ENCODE measurements at places on chromosomes 5 and 9. TPM values are rescaled to one million over a fixed set of nuclear protein-coding genes. Genes with fewer than 3 reads are reported as not detected.

The SPATA6L gene
- total RNA-seq, result 8.1 TPM

The CHD1 gene
- 27.4 TPM for total RNA-seq

DNA sequence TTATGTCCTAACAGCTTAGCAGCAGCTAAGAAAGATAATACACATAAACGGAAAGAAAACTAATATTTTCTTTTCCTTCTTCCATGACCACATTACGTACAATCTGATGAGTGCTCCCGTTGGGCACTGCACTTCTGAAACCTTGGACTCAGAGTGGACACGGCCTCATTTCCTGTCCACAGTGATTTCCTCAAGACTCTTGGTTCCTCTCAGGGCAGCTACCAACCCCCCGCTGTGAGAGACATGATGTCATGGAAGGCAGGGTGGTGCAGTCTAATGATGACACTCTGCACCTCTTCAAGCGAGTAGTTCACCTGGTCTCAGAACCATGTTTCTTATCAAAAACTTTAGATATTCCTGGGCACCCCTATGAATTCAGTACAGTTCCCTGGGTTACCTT lies 68.7 kb upstream of the CTSL start:
- no peak overlapping the region for H3K4me3 ChIP-seq
- H3K4me1 ChIP-seq, result no peaks in the 10 kb centered on the region
- H3K27me3 ChIP-seq, result no peaks in the 10 kb centered on the region

The BAAT gene
- not detected for total RNA-seq

- no peak for DNase-seq
- no peak overlapping the region for H3K27ac ChIP-seq
- H3K36me3 ChIP-seq, result no peaks in the 10 kb centered on the region
Measured at GRCh38 chr9:98763986-98764745, 32.2 kb downstream of the ANKS6 start.

GRCh38 chr5:170053896-170054295 lies 51.8 kb upstream of the FOXI1 start:
- DNase-seq, result no peak
- no peak overlapping the region for H3K27ac ChIP-seq
- no peaks in the 10 kb centered on the region for H3K4me1 ChIP-seq
- H3K36me3 ChIP-seq, result no peaks in the 10 kb centered on the region

- no peak overlapping the region for H3K27ac ChIP-seq
- H3K36me3 ChIP-seq, result no peaks in the 10 kb centered on the region
- no peaks in the 10 kb centered on the region for H3K4me1 ChIP-seq
- DNase-seq, result no peak
- no peak overlapping the region for H3K4me3 ChIP-seq
Measured at GRCh38 chr5:34652466-34652865, 3.7 kb upstream of the RAI14 start.

DNA sequence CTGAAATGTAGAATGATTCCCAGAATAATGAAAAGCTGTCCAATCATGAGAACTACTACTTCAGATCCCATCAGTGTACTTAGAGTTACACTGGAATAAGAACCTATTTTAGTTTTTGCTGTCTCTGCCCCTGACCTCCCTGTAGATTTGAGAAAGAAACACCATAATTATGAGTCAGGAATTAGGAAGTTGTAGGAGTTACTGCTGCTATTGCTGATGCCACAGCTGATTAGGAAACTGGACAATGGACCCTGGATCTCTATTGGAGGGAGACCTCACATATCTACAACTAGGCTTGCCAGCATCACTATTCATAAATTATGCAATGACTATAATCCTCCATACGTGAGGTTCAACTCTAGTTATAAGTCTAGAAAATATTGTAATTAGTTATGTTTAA lies 48.8 kb upstream of the EDIL3 start:
- DNase-seq, result no peak
- no peaks in the 10 kb centered on the region for H3K4me1 ChIP-seq
- no peaks in the 10 kb centered on the region for H3K36me3 ChIP-seq

GRCh38 chr9:12740845-12741244 lies 34.0 kb upstream of the LURAP1L start:
- H3K36me3 ChIP-seq, result no peaks in the 10 kb centered on the region
- no peaks in the 10 kb centered on the region for H3K27me3 ChIP-seq
- H3K4me1 ChIP-seq, result no peaks in the 10 kb centered on the region
- DNase-seq, result no peak
- H3K4me3 ChIP-seq, result no peak overlapping the region
- no peak overlapping the region for H3K27ac ChIP-seq

The FAM200C gene
- total RNA-seq, result 26.5 TPM

GRCh38 chr9:5845157-5845531 lies 12.2 kb upstream of the ERMP1 start:
- no peaks in the 10 kb centered on the region for H3K36me3 ChIP-seq
- H3K27ac ChIP-seq, result peak overlapping the region; percentile 22
- H3K27me3 ChIP-seq, result no peaks in the 10 kb centered on the region
- no peaks in the 10 kb centered on the region for H3K4me1 ChIP-seq
- H3K4me3 ChIP-seq, result no peak overlapping the region

DNA sequence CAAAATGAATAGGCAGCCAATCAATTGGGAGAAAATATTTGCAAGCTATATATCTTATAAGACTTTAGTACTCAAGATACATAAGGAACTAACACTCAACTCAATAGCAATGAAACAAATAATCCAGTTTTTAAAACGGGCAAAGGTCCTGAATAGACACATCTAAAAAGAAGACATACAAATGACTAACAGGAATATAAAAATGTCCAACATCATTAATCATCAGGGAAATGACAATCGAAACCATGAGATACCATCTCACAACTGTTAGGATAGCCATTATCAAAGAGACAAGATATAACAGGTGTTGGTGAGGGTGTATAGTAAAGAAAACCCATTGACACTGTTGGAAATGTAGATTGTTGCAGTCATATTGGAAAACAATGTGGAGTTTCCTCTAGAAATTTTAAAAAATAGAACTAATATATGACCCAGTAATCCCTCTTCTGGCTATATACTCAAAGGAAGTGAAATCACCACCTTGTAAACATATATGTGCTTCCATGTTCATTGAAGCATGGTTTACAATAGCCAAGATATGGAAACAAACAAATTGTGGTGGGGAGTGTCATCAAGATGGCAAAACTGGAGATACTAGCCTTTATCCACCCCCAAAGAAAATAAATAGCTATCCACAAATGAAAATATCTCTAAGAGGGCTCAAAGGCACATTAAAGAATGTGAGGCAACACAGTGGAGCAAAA lies 13.9 kb upstream of the BTNL3 start:
- H3K36me3 ChIP-seq, result no peaks in the 10 kb centered on the region
- no peak overlapping the region for H3K4me3 ChIP-seq
- no peak overlapping the region for H3K27ac ChIP-seq
- no peaks in the 10 kb centered on the region for H3K4me1 ChIP-seq
- DNase-seq, result no peak

DNA sequence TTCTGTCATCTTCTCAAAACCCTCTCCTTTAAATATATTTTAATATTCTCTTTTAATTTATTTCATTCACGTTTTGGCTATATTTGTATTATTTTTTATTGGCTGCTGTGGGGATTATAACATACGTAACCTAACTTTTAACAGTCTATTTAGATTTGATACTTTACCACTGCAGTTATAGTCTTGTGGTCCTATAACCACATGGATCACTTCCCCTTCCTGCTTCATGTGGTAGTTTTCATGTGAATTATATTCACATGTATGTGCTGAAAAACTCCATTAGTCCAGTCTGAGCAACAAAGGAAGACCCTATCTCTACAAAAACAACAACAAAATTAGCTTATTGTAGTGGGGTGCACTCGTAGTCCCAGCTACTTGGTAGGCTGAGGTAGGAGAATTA lies 34.3 kb downstream of the CENPP start:
- no peak for DNase-seq
- H3K27me3 ChIP-seq, result no peaks in the 10 kb centered on the region
- H3K4me1 ChIP-seq, result no peaks in the 10 kb centered on the region
- H3K36me3 ChIP-seq, result no peaks in the 10 kb centered on the region
- H3K27ac ChIP-seq, result no peak overlapping the region

DNA sequence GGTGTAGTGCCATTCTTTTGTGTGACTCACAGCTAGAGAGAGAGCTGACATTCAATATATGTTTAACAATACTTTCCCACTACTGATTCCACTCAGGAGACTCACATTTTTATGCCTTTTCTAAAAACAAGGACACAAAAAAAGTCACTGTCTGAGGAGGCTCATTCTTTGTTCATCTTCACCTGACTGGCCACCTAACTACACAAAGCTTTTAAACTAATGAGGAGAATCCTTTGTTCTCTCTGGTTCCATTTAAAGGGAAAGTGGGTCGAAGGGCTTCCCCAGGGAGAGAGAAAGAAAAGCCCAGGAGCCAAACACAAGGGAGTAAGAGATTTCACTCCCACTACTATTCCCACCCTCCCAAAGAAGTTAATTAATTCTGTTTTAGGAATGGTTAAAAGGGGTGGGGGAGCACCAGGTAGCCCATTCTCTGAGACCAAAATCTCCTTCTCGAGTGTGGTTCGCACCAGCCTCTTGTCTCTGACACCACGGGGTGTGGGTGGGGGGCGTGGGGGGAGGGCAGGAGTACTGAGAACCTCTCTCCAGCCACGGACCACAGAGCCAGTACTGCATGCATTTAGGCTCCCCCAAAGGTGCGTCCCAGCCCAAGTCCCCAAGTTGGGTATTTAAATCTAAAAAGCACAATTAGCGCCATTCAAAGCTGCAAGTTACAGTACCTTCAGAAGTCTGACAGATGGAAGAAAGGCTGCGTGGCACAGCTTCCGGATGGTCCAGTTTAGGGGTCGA lies 747 bp downstream of the TRPM3 start:
- no peak overlapping the region for H3K27ac ChIP-seq
- DNase-seq, result no peak
- H3K27me3 ChIP-seq, result no peaks in the 10 kb centered on the region
- H3K4me3 ChIP-seq, result no peak overlapping the region

- no peaks in the 10 kb centered on the region for H3K27me3 ChIP-seq
- no peak for DNase-seq
- H3K4me1 ChIP-seq, result no peaks in the 10 kb centered on the region
- no peaks in the 10 kb centered on the region for H3K36me3 ChIP-seq
- no peak overlapping the region for H3K4me3 ChIP-seq
Measured at GRCh38 chr9:70429899-70430298, 15.4 kb upstream of the KLF9 start.

The RAB3C gene
- total RNA-seq, result 2.1 TPM

DNA sequence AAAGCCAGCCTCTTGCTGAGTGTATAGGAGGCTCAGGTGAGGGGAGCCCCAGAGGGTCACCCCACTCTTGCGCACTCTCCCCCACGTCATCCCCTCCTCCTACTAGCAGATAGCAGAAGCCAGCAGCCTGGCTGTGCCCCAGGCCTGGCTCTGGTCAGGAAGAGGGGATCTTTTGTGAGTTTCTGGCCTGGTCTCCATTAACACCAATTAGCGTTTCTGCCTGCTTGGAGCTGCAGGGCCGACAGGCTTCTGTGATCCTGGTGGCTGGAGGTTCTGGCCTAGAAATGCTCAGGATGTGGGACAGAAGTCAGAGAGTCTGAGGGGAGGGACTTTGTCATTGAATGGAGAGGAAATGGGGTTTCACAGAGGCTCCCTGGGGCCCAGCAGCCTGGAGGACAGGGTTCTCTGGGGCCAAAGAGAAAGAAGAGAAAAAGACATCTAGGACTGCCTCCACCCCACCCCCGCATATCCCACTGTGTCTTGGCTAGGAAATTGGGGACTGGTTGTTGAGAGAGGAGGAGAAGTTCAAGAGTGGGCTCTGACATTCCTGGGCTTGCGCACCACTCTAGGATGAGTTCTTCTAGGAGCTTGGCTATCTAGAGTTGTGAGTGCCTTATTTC lies 47.5 kb upstream of the ARAP3 start:
- no peaks in the 10 kb centered on the region for H3K27me3 ChIP-seq
- H3K27ac ChIP-seq, result no peak overlapping the region
- no peaks in the 10 kb centered on the region for H3K36me3 ChIP-seq
- H3K4me1 ChIP-seq, result no peaks in the 10 kb centered on the region

The MSX2 gene
- 7.5 TPM for total RNA-seq

DNA sequence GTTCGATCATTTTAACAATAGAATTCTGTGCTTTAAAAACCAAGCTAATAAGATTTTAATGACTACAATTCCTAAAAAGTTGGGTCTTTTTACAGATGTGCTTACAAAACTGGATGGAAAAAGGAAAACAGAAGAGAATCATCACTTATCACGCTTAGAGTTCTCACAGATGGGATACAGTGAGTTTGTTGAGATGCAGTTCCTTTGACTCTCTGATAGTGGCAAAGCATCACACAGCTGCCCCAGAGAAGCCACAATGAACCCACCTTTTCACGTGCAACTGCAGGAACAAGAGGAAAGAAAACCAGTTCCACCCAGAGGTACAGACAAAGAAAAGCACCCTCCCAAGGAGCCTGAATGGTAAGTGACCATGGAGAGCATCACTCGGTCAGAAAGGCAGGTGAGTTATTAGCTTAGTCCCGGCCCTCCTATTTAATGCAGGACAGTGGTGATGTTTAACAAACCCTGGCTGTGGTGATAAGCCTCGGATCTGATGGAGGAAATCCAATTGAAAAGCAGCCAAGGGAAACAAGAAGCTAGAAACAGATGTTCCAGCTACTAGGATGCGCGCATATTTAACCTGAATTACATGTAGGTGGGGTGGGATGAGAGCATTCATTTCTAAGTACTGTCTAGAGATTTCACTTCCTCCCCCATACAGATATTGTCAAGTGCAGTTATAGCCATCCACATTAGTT lies 167.7 kb downstream of the TARS1 start:
- H3K27ac ChIP-seq, result no peak overlapping the region
- no peaks in the 10 kb centered on the region for H3K27me3 ChIP-seq
- DNase-seq, result no peak
- H3K4me3 ChIP-seq, result no peak overlapping the region
- H3K36me3 ChIP-seq, result no peaks in the 10 kb centered on the region

The GDA gene
- total RNA-seq, result 26.6 TPM

DNA sequence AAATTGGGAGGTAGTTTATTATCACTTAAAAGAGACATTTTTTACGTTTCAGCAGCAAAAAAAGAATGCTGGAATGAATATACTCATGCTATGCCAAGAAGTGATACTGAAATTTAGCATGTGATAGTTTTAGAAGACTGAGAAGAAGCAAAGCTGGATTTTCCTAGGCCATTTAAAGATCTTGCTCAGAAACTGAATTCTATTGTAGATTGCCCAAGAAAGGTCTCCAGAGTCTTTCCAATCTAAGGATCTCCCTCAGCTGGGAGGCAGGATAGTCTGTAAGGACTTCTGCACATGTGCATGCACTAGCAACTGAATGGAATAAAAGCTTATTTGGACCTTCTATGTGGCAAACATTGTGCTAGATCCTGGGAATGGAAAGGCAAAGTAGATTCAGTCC lies 334.5 kb downstream of the DTWD2 start:
- no peak overlapping the region for H3K27ac ChIP-seq
- H3K36me3 ChIP-seq, result no peaks in the 10 kb centered on the region
- H3K27me3 ChIP-seq, result no peaks in the 10 kb centered on the region
- H3K4me3 ChIP-seq, result no peak overlapping the region
- no peak for DNase-seq
- H3K4me1 ChIP-seq, result no peaks in the 10 kb centered on the region

The CENPH gene
- 12.4 TPM for total RNA-seq

GRCh38 chr9:126965541-126966428 lies 51.2 kb downstream of the RALGPS1 start:
- DNase-seq, result peak; percentile 37
- no peaks in the 10 kb centered on the region for H3K4me1 ChIP-seq
- H3K4me3 ChIP-seq, result no peak overlapping the region

The NELFB gene
- 40.2 TPM for total RNA-seq

- no peak overlapping the region for H3K4me3 ChIP-seq
- H3K27ac ChIP-seq, result no peak overlapping the region
- H3K36me3 ChIP-seq, result no peaks in the 10 kb centered on the region
- DNase-seq, result no peak
- no peaks in the 10 kb centered on the region for H3K27me3 ChIP-seq
- H3K4me1 ChIP-seq, result no peaks in the 10 kb centered on the region
Measured at GRCh38 chr9:86287013-86287412, 4.7 kb upstream of the ISCA1 start.

The SPINK1 gene
- not detected for total RNA-seq

Measured in uterus (tissue), 4 donors.